ENCODE measurements at places on chromosomes 16 and 17. TPM values are rescaled to one million over a fixed set of nuclear protein-coding genes. Genes with fewer than 3 reads are reported as not detected.

The CTRL gene
- 1.3 TPM for polyA plus RNA-seq

The NDUFAF8 gene
- polyA plus RNA-seq: 229 TPM

The NOD2 gene
- not detected for polyA plus RNA-seq

The AIPL1 gene
- not detected for polyA plus RNA-seq

The CFAP52 gene
- 0.11 TPM for polyA plus RNA-seq

The NPTX1 gene
- 0.16 TPM for polyA plus RNA-seq

The TBC1D3D gene
- 0.10 TPM for polyA plus RNA-seq

The CD7 gene
- 0.07 TPM for polyA plus RNA-seq

The KRTAP2-4 gene
- not detected for polyA plus RNA-seq

The PPP1R1B gene
- 0.05 TPM for polyA plus RNA-seq

The SLFN11 gene
- 0.02 TPM for polyA plus RNA-seq

The SDR42E2 gene
- not detected for polyA plus RNA-seq

The PRR35 gene
- polyA plus RNA-seq: not detected

The LPCAT2 gene
- 14.5 TPM for polyA plus RNA-seq

The VTN gene
- 1.6 TPM for polyA plus RNA-seq

The TNFSF12 gene
- 31.1 TPM for polyA plus RNA-seq

The ITGAX gene
- polyA plus RNA-seq: 0.66 TPM

The NGFR gene
- polyA plus RNA-seq: 0.76 TPM

The RHBDF2 gene
- 16.1 TPM for polyA plus RNA-seq

The CCL8 gene
- not detected for polyA plus RNA-seq

The LDAF1 gene
- polyA plus RNA-seq: 10.0 TPM

The DPEP1 gene
- polyA plus RNA-seq: 0.05 TPM

The C17orf113 gene
- polyA plus RNA-seq: 0.44 TPM

The DOC2A gene
- polyA plus RNA-seq: 10.3 TPM

The CCL13 gene
- polyA plus RNA-seq: not detected

The YBX2 gene
- 0.54 TPM for polyA plus RNA-seq

The TBC1D3H gene
- not detected for polyA plus RNA-seq

The TUBB3 gene
- 375 TPM for polyA plus RNA-seq

The C17orf67 gene
- 1.6 TPM for polyA plus RNA-seq

The ACTG1 gene
- polyA plus RNA-seq: 7,871 TPM

The STAC2 gene
- 0.08 TPM for polyA plus RNA-seq

The RMI2 gene
- 5.6 TPM for polyA plus RNA-seq

The SSTR5 gene
- polyA plus RNA-seq: not detected

The CLCN7 gene
- 22.7 TPM for polyA plus RNA-seq

The ARHGAP44 gene
- polyA plus RNA-seq: 0.11 TPM

The KRTAP2-3 gene
- 0.39 TPM for polyA plus RNA-seq

The MYLK3 gene
- 0.15 TPM for polyA plus RNA-seq

The KRT27 gene
- not detected for polyA plus RNA-seq

The SYCE1L gene
- polyA plus RNA-seq: 3.5 TPM

The GDPD1 gene
- polyA plus RNA-seq: 1.5 TPM

The SLC16A6 gene
- not detected for polyA plus RNA-seq

The KRT33A gene
- polyA plus RNA-seq: not detected

The NOTUM gene
- 0.33 TPM for polyA plus RNA-seq

The KIF18B gene
- 12.6 TPM for polyA plus RNA-seq

The GID4 gene
- polyA plus RNA-seq: 4.3 TPM

The CCL4 gene
- polyA plus RNA-seq: not detected

The PRSS33 gene
- polyA plus RNA-seq: not detected

The TMED6 gene
- polyA plus RNA-seq: not detected

The EPX gene
- not detected for polyA plus RNA-seq

The NOMO2 gene
- 202 TPM for polyA plus RNA-seq

The FN3K gene
- polyA plus RNA-seq: 4.3 TPM

The HBQ1 gene
- 5.2 TPM for polyA plus RNA-seq

The SNF8 gene
- 358 TPM for polyA plus RNA-seq

The SULT1A2 gene
- not detected for polyA plus RNA-seq

The NPIPA5 gene
- 0.24 TPM for polyA plus RNA-seq

The PYDC1 gene
- not detected for polyA plus RNA-seq

All from SK-N-SH (cell line).